ENCODE measurements at places on chromosomes 12 and 14.

DNA sequence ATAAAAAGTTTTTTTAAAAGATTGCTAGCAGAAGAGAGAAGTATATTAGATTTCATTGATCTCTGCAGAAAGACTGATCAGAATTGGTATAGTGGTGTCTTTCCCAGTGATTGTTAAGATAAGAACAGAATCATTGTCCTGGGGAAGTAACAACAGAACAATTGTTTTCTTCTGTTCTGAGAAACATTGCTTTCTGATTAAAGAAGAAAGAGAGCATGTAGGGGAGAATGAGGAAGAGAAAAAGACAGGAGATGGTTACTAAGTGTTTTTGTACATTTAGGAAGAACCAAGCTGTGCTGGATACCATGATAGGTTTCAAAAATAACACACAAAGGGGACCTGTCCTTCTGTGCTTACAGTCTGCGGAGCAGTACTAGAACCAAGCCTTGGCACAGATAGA lies 5.0 kb downstream of the USP30 start:
- no peak for DNase-seq

- DNase-seq: peak; percentile 98
Measured at GRCh38 chr14:63504648-63505047, 38.5 kb downstream of the PPP2R5E start.

DNA sequence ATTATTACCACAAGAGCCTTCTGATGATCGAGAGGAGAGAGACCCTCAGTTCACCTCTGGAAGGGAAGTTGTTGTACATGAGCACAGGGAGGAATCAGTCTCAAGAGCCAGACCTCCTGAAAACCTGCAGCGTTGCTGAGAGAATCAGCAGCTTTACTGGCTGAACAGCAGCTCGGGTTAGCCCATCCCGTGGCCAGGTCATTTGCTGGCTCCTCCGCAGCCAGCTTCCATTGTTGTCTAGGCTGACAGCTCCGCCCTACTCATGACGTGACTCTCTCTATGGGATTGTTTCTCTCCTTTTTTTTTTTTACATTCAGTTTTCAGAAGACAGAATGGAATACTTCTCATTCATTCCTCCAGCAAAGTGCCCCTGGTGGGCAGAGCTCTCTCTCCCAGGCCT lies 69.9 kb downstream of the TGFB3 start:
- no peak for DNase-seq

- DNase-seq: peak; percentile 23
Measured at GRCh38 chr12:46370380-46370734, 2.2 kb downstream of the SLC38A2 start.

GRCh38 chr12:113006641-113007040 lies 28.3 kb downstream of the OAS2 start:
- no peak for DNase-seq

- peak; percentile 71 for DNase-seq
Measured at GRCh38 chr14:64337888-64338615, 43.9 kb upstream of the ESR2 start.

DNA sequence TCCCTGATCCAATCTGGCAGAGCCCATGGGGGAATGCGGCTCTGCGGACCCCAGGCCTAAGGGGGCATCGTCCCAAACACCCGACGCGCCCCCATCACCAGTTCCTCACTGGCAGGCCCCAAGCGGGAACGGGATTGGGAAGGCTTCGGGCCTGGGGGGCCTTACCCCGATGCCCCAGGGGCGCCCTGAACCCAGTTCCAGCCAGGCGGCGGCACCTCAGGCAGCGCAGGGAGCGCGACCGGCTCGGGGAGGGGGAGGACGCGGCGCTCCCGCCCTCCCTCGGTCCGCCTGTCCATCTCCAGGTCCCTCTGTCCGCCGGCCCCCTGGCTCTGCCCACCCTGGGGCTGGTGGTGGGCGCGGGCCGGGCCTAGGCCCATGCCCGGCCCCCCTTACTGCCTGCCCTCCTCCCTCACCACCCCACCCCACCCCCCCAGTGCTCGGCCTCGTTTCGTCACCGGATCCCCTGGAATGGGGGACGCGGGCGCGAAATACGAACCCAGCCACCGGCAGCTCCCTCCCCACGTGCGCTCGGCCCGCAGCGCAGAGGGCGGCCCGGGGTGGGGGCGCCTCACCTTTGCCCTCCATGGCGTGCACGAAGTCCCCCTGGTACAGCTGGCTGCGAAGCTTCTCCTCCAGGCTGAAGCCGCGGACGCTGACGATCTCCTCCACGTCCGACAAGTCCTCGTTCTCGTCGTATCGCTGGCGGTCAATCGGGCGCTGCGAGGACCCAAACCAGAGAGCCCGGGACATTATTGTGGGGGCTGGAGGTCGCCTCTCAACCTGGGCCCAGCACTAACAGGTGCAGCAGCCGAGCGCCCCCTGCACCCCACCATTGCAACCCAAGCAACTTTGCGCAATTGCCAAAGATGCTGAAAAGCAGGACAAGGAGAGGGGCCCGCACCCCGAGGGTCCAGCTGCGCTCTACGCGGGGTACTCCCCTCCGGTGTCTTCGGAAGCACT lies 2.3 kb downstream of the KDM2B start:
- DNase-seq: no peak

DNA sequence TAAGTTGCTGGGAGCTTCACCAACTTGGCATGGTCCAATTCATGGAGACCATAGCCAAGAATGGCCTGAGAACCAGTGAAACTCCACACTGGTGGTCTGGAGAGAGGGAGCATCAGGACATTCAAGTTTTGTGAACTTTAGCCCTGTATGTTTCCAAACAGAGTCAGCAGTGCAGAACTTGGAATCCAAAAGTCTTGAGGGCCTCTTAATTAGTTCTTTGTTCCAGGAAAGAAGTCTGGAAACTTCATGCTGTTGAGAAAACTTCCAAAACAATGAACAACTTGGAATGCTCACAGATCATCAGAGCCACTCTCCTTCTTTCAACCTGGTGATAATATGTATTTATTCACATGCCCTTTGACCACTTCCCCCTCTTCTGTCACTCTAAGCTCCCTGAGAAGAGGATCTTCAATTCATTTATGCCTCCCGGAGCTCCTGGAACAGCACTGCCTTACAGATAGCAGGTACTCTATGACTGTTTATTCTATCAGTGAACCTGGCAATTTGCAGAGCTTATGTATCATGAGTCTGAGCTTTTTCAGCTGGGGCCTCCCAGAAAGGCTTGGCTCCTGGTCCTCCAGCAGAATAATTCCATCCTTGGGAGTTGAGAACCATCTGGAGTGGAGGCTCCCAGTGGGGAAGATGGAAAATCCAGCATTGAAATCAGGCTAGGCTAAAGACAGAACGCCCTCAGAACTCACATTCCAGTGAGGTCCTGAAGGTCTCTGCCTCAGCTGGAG lies 191.4 kb downstream of the KTN1 start:
- DNase-seq: no peak

Data from PC-3 (cell line).